ENCODE measurements at places on chromosomes 11 and 22.

DNA sequence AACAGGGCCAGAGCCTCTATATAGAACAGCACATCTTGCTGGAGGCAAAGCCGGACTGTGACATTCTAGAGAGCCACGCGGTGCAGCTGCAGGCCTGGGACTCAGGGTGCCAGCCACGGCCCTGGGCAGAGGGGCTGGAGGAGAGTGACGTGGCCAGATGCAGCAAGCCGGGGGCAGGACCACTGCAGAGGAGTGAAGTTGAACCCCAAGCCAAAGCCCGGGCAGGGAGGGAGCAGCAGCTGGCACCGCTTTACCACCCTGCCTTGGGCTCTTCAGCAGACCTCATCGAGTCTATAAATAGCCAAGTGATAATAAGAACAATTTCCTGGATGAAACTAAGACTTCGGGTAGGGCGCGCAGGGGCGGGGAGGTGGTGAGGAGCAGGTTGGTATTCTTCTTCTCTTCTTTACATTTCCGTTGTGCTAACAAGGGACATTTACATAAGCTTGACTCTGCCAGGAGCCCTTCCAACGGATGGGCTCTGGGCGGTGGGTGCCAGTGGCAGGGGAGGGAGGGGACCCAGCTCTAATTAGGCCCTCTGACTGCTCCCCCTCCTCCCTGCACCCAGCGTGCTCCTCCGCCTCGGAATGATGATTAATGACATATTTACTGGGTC is 110.2 kb downstream of the ST3GAL4 start:
- no peak for DNase-seq

GRCh38 chr11:15106201-15106965 is 8.3 kb upstream of the INSC start:
- no peak for DNase-seq

DNA sequence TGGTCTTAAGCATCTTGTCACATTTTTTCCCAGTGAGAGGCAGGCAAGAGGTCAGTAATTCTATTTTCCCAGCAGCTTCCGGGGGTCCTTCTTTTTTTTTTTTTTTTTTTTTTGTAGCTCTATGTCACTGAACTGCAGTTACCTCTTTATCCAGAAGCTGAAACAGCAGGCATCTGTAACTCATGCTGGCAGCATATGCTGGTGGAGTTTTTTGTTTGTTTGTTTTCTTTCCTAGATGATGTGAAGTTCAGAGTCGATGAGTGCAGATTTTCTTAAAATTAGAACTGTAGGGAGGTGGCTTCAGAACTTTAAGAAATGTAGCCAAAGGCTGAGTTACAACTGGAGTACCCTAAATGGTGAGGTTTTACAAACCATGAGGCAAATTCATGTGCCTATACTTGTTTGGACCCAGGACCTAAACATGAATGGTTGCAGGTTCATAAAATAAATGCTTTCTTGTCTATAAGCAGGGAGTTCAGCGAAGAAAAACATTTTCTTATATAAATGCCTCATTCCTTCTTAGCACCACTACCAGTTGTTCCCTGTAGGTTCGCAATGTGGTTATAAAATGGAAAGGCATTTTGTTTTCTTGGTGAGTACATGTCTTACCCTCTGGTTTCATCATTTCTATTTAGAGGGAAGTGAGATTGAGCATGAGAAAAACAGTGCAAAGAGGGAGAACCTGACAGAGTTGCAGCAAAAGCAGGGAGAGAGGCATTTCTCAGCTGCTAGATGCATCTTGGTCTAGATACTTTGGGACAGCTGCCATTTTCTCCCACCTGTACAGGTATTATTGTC is 84.0 kb downstream of the TRIM44 start:
- no peak for DNase-seq

GRCh38 chr11:28566339-28567089 is 458.3 kb downstream of the METTL15 start:
- no peak for DNase-seq

- DNase-seq: no peak
Measured at GRCh38 chr22:17562906-17563870, at the start of gene SLC25A18. Gene SLC25A18, plus strand, starts transcription at chr22:17563498. Its CDS starts 16,447 bp downstream, at chr22:17579945.

GRCh38 chr11:128467610-128468041 is 119.7 kb downstream of the ETS1 start:
- DNase-seq: no peak

DNA sequence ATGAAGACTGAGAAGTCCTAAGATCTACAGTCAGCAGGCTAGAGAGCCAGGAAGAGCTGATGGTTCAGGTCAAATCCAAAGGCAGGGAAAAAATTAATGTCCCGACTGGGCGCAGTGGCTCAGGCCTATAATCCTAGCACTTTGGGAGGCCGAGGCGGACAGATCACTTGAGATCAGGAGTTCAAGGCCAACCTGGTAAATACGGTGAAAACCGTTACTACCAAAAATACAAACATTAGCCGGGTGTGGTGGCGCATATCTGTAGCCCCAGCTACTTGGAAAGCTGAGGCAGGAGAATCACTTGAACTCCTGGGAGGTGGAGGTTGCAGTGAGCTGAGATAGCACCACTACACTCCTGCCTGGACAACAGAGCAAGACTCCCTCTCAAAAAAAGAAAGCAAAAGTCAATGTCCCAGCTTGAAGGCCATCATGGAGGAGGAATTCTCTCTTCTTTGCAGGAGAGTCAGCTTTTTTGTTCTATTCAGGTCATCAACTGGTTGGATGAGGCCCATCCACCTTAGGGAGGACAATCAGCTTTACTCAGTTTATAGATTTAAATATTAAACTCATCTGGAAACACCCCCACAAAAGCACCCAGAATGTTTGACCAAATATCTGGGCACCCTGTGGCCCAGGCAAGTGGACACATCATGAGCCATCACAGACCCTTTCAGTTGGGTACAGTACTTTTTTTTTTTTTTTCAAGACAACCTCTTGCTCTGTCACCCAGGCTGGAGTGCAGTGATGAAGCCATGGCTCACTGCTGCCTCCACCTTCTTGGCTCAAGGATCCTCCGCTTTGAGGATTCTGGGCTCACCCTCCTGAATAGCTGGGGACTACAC is 4.3 kb upstream of the ZC3H7B start:
- no peak for DNase-seq

GRCh38 chr11:63979426-63979825 is 5.0 kb downstream of the COX8A start:
- no peak for DNase-seq

Measured in activated naive CD4-positive, alpha-beta T cell (primary cell).